Astrocyte (in vitro differentiated cells and primary cell): ENCODE measurements at places on chromosomes 16 and 17. TPM values are rescaled to one million over a fixed set of nuclear protein-coding genes. Genes with fewer than 3 reads are reported as not detected.

- no peaks in the 10 kb centered on the region for H3K4me1 ChIP-seq
- no peak overlapping the region for H3K27ac ChIP-seq
- H3K27me3 ChIP-seq, result no peaks in the 10 kb centered on the region
- no peak overlapping the region for H3K4me3 ChIP-seq
- no peak for DNase-seq
- H3K36me3 ChIP-seq, result peaks cover 20% of the 10 kb centered on the region
Measured at GRCh38 chr16:28096983-28097899, 33.7 kb upstream of the GSG1L start.

ENDOV gene
- total RNA-seq, result 20.7 and 30.8 TPM in 2 replicates

DNA sequence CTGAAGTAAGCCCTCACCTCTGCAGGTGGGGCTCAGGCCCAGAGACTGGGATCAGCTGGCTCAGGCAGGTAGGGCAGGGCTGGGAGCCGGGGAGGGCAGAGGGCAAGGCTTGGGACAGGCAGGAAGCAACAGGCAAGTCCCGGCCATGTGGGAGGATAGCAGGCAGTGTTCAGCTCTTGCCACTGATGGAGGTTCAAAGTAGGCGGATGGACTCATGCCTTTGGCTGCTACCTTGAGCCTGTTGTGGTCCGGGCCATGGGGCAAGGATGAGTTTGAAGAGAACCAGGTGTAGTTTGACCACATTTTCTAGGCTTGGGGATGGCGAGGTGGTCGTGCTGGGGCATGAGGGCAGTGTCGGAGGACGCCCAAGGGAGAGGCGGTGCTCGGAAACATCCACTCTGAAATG lies 2.7 kb downstream of the PRCD start:
- DNase-seq, result no peak
- no peak overlapping the region for H3K27ac ChIP-seq
- H3K4me3 ChIP-seq, result no peak overlapping the region
- H3K4me1 ChIP-seq, result peaks cover 48% of the 10 kb centered on the region
- peaks cover 20% of the 10 kb centered on the region for H3K27me3 ChIP-seq

DNA sequence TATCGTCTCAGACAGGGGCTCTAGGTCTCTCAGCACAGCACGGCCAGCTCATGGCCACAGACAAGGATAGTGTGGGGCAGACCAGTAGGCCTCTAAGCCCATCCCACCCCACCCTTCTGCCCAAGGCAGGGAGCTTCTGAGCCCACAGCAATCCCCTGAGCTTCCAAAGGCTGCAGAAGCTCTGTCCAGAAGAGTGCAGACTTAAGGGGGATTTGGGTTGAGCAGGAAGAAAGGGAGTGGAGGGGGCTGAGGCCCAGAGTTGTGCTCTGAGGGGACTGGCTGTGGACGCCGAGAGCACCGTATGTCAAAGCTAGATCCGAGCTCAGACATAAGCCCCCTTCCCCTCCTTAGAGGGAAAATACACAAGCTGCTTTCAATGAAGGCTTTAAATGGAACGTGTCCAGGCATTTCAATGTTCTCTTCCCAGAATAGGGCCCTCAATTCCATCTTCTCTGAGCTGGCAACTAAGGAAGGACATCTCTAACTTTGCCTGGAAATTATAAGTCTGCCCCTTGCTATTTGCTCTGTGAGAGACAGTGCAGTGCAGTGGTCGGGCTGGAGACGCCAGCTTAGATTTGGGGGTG lies 116.4 kb upstream of the RPL38 start:
- H3K4me3 ChIP-seq, result no peak overlapping the region
- no peaks in the 10 kb centered on the region for H3K27me3 ChIP-seq
- no peak overlapping the region for H3K27ac ChIP-seq
- no peaks in the 10 kb centered on the region for H3K4me1 ChIP-seq

FAM171A2 gene
- 18.2 and 22.8 TPM in 2 replicates for total RNA-seq

- H3K27ac ChIP-seq, result no peak overlapping the region
- H3K4me3 ChIP-seq, result no peak overlapping the region
- H3K36me3 ChIP-seq, result no peaks in the 10 kb centered on the region
- no peaks in the 10 kb centered on the region for H3K4me1 ChIP-seq
- DNase-seq, result no peak
Measured at GRCh38 chr17:60300949-60301348, 91.0 kb downstream of the USP32 start.

OTOP3 gene
- not detected in 2 replicates for total RNA-seq

DNA sequence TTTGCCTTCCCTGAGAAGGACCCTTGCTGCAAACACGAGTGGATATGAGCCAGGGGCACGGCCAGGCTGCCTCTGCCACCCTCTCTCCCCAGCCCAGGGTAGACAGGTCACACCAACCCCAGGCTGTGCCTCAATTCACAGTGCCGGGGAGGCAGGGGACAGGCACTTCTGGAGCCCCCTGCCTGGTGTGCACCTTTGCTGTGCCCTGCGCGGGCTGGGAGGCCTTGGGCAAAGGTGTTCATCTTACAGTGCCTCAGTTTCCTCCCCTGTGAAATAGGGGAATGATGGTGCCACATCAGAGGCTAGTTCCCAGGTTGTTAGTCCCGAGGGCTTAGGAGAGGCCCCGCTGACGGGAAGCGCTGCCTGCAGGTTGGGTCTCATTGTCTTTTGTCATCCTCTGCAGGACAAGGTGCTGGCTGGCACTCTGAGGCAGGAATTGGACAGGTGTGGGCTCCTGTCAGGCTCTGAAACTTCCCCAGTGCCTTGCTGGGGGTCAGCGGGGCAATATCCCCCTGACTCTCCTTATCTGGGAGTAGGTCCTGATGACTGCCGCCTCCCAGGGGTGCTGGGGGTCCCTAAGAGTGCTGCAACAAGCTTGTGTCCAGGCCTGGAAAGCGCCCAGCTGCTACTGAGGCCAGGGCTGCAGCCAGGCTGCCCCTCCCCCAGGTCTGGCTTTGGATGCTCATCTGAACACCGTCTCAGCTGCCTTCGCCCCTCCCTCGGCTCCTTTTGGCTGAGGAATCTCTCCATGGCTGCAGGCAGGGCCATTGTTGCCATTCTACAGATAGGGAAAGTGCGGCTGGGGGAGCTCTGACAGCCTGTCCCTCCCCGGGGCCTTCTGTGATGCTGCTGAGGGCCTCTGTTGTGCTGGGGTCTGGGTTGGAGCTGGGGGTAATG lies 3.1 kb downstream of the PRSS21 start:
- H3K27me3 ChIP-seq, result peaks cover 12% of the 10 kb centered on the region
- H3K36me3 ChIP-seq, result no peaks in the 10 kb centered on the region
- H3K4me3 ChIP-seq, result no peak overlapping the region
- H3K4me1 ChIP-seq, result no peaks in the 10 kb centered on the region

TNS4 gene
- total RNA-seq, result not detected in 2 replicates

KRTAP9-4 gene
- not detected in 2 replicates for total RNA-seq
